ENCODE measurements at places on chromosomes 4 and X.

GRCh38 chrX:44970709-44971108 is 97.7 kb downstream of the KDM6A start:
- DNase-seq = no peak

DNA sequence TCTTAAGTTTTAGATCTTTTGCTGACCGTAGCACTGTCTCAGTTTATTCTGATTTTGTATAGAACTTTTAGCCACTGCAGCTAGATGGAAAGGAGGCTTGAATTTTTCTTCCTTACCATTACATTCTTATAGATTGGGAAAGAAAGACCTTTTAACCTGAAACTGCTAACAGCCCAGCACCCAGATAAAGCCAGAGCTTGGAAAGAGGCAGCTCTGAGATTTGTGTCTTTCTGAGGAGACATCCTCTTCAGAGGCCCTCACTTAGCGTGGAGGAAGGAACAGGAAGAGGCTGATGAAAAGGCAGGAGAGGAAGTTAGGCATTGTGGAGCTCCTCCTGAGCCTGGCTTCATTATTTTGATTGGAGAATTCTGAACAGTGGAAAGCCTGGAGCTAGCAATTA is 35.1 kb downstream of the ATG4A start:
- no peak for DNase-seq

DNA sequence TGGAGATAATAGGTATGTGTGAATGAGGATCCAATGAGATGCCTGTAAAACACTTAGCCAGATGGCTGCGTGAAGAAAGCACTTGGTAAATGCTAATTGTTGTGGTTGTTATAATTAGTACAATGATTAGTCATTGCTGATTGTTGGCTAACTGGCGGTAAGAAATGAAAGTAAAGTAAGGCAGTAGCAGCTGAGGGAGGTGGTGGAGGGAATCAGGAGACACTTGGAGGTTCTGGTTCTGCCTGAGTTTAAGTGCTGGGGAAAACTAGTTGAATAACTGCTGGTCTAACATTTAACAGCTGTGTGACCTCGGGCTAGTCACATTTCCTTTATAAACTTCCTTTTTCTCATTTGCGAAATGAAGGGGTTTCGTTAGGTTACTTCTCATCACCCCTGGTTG is 30.9 kb downstream of the CD38 start:
- DNase-seq = no peak

DNA sequence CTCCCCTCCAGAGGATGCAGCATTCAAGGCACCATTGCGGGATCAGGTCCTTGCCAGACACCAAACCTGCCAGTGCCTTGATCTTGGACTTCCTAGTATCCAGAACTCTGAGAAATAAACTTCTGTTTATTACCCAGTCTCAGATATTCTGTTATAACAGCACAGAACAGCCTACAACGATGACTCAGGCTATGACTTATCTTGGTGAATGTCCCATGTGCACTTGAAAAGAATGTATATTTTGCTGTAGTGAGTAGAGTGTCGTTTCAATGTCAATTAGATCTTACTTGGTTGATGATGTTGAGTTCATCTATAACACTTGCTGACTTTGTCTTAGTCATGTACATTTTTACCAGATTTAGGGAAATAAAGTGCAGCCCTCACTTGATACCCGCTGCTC is 34.5 kb upstream of the PGRMC1 start:
- no peak for DNase-seq

DNA sequence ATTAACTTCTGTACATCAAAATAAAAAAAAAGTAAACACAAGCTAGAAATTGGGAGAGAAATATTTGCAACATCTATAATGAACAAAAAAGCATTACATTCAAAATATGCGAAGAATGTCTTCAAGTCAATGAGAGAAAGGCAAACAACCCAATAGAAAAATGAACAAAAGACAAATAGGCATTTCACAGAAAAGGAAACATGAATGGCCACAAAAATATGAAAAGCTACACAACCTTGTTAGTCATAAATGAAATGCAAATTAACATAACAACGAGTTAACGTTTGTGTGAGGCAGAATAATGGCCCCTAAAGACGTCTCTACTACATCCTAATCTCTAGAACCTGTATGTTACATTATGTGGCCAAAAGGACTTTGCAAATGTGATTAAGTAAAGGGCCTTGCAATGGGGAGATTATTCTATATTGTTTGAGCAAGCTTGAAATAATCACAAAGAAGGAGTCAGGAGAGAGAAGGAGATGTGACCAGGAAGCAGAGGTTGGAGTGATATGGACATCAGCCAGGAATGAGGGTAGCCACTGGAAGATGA is 86.8 kb downstream of the WDFY3 start:
- no peak for DNase-seq

DNA sequence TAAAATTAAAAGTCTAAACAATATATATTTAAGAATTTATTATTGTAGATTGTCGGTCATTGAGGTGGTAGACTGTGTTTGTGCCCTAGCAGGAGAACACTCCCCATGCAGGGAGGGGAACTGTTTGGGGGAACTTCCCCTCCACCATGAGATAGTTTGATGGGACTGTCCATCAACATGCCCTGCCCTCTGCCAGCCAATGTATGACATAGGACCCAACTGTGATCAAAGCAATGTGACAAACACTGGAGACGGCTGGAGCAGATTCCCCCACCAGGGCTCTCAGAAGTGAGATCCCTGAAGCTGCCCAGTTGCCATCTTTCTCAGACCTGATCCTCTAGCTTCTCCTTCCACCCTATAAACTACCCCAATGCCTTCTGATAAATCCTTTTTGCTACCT is 44.9 kb downstream of the SH3KBP1 start:
- no peak for DNase-seq

GRCh38 chr4:140260227-140260626 is 106.2 kb upstream of the MAML3 start:
- no peak for DNase-seq

GRCh38 chrX:109635146-109635545 is 10.2 kb upstream of the KCNE5 start:
- DNase-seq = no peak

- peak; percentile 2 for DNase-seq
Observed at GRCh38 chrX:57156397-57157049, 19.3 kb upstream of the SPIN2A start.

DNA sequence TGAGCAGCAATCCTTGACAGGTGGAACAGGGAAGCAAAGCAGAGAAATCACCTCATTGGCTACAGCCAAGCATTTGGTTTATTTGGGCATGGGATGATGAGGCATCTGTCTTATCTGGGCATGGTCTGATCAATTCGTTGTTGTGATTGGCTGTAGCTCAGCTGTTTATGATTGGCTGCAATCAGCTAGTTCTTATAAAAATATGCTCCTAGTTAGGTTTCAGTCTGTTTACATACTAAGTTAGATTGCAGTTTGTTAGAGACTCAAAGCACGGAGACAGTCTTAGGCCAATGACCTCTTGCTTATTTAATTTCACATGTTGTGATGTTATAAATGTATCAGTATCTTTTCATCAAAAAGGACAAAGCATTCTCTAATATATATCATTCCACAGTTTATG is 312.0 kb downstream of the PDGFC start:
- no peak for DNase-seq

- no peak for DNase-seq
Observed at GRCh38 chrX:9182041-9182440, 148.1 kb upstream of the FAM9B start.

DNA sequence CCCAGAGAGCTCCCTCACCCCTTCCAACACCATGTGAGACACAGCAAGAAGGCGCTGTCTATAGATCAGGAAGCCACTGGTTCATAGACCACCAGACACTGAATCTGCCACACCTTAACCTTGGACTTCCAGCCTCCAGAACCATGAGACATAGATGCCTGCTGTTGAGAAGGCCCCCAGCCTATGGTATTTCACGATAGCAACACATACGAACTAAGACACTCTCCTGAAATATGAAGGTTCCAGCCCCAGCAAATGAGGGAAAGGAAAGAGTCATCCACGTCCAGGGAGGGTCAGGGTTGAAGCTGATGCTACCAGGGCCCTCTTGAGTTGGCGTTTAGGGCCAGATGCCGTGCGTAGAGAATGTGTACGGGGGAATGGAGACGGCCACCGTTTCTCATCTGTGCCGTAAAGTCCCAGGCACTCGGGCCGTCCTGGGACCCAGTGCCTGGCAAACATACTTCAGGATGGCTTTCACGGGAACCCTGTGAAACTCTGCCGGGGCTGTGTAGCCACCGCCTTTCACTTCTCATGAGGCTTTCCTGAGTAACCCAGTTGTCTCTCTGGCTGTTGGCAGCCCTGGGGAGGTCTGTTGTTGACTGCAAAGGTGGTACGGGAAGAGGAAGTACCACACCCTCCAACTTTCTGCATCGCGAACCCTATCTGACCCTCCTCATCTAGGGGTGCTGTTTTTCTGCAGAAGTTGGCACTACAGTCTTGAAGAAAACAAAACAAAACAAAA is 17.7 kb upstream of the P2RY8 start:
- DNase-seq = no peak

DNA sequence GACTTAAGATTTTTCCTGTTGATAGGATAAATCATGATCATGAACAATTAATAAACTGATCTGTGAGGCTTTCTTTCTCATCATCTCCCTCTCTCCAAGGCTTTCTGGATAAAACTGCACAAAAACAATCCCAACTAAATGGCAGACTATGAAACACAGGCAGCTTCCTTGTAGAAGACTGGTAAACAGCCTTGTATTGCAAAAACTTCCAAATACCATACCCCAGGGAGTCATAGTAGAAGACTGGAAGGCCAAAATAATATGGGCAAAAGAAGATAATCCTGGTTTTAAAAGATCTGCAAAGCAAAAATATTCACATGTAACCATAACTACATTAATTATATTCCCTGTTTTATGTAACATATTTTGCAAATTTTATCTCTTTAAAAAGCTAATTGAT is 113.0 kb downstream of the ANAPC10 start:
- no peak for DNase-seq

Data from MG63 (cell line).